ENCODE measurements at places on chromosomes 3 and 15.

DNA sequence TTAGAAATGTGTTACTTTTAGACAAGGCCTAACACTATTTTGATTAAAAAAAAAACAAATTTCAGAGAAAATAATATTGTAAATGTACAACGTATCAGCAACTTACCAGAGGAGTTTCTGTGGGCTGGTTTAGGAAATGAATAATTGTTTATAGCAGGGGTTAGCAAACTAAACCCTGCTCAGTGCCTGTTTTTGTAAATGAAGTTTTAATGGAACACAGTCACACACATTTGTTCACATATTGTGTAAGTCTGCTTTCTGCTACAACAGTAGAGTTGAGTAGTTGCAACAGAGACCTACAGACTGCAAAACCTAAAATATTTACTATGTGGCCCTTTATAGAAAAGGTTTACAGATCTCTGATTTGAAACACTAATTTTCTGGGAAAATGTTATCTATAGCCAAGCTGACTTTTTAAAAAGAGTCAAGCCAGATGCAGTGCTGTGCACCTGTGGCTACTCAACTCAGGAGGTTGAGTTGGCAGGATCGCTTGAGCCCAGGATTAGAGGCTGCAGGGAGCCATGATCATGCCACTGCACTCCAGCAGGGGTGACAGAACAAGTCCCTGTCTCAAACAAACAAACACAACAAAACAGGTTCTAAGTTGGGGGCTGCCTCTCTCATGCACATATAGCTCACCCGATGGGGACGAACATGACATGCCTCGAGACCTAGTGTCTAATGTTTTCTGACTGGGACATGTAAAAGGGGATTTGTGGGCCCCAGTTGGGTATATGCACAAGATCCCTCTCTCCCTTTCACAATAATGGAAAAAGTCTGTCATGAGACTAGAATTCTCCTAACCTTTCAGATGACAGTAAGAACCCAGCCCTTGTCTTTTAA lies 182.5 kb downstream of the TNIK start:
- no peak for DNase-seq

DNA sequence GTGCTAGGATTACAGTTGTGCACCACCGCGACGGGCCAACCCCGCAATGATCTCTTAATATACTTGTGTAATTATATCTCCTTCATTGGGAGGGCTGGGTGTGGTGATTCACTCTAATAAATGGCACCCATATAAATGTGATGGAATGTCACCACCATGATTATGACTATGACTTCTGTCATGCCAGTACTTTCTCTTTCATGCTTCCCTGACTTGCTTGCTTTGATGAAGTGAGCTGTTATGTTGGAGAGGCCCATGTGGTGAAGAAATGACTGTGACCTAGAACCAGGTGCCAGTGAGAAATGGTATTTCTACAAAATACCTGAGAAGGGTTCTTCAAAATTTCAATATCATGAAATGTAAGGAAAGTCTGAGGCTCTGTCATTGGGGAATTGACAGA lies 24.4 kb upstream of the TP63 start:
- DNase-seq, result no peak

- no peak for DNase-seq
Observed at GRCh38 chr3:127254033-127254644, 33.7 kb downstream of the PRR20G start.

DNA sequence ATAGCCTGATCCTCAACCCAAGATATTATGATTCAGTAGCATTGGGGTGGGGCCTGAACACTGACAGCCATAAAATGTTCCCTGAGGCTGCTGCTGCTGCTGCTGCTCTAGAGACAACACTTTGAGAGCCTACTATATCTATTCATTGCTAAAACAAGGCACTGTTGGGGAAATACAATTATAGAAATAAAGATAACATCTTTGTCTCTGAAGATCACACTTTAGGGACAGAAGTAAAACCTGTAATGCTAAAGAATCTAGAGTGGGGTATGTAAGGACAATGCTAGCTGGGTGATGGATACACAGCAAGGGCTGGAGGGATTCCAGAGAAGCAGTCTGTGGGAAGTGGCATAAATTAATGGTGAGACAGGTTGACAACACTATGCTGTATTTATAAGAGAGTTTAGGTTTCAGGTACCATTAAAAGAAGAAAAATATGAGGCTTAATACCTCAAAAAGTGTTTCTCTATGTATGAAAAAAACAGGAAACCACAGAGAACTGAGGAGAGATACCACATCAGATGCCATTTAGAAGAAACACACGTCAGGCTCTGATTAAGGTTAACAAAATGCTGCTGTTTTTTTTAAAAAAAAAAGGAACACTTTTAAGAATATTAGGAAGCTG lies 115.9 kb downstream of the CBLB start:
- no peak for DNase-seq

DNA sequence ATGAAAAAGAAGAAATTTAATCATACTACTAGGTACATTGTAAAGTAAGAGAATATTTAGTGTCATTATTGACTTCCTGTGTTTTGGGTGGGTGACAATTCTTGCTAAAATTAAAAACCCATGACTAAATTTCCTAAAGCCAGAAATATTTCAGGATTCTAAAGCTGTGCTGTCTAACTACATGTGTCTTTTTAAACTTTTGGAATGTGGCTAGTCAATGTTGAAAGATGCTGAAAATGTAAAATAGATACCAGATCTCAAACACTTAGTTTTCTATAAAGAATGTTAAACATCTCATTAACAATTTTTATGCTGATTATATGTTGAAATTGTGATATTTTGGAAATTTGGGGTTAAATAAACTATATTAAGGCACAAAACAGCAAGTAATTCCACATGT lies 308.9 kb upstream of the TMCO5A start:
- DNase-seq, result no peak

DNA sequence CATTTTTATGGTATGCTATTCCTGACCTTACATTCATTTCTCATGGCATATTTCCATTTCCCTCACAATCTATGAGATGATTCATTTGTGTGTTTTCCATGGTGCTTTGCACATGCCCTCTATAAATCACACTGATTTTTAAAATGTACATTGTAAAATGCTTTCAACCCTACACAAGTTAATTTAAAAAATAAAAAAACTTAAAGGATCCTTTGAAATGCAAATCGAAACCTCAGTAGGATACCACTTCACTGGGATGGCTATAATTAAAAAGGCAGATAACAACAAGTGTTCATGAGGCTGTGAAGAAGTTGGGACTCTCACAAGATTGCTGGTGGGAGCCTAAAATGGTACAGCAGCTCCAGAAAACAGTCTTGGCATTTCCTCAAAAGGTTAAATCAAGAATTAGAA lies 83.5 kb downstream of the FMN1 start:
- DNase-seq, result no peak

- no peak for DNase-seq
Observed at GRCh38 chr15:52785672-52786406, 4.3 kb downstream of the ONECUT1 start.

DNA sequence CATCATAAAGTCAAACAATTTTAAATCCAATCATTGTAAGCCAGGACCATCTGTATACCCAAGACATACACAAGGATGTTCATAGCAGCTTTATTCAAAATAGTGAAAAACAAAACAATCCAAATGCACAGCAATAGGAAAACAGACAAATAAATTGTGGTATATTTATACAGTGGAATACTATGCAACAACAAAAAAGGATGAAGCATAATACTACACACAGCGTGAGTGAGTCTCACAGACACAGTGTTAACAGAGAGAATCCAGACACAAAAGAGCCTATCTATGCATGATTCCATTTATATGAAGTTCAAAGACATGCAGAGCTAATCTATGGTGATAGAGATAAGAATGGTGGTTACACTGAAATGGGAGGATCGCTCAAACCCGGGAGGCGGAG lies 5.6 kb upstream of the MUC20 start:
- no peak for DNase-seq

DNA sequence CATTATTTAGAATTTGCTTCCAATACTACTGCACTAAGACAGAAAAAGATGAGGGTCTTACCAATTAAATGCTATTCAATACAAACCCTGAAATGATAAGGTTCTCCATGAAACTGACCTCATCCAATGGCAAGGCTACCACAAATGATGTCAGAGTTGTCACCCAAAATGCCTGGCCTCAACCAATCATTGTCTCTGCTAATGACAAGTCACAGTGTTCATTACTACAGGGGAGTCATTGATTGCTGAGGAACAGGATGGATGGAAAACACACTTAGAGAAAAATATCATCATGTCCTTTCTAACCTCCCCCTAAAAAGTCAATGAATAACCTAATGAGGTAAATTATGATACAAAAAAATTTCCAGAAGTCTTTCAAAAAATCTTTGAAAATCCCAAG lies 91.0 kb downstream of the FOXP1 start:
- DNase-seq, result no peak

DNA sequence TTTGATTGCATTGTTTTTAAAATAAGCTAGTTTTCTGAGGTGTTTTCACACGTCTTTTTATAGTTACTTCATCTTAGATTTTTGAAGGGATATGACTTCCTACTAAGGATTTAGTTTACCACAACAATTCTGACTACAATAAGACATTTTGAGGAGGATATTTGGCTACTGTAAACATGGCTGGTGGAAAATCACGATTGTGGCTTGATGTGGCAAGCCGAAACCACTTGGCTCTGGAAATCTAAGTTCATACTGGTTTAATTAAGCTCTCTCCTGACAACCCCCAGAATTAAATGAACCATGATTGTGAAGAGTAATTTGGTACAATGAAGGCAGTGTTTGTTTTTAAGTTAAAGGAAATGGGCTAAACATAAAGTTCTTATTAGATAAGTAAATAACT lies 30.8 kb downstream of the ST3GAL6 start:
- no peak for DNase-seq

DNA sequence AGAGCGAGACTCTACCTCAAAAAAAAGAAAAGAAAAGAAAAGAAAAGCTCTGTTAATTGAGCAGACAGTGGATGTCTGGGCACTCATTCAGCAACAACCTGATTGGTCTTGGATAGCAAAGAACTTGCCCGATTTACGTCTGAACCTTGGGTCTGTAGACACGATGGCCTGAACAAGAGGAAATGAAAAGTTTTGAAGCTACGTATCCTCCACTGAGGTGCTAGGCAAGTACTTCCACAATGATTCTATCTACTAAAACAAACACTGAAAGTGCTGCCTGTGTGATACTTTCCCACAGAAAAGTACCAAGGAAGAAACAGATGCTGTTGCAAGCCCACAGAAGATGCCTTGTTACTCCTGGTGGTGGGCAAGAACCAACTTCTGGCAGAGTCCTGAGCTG lies 21.8 kb upstream of the MUSTN1 start:
- DNase-seq, result no peak

DNA sequence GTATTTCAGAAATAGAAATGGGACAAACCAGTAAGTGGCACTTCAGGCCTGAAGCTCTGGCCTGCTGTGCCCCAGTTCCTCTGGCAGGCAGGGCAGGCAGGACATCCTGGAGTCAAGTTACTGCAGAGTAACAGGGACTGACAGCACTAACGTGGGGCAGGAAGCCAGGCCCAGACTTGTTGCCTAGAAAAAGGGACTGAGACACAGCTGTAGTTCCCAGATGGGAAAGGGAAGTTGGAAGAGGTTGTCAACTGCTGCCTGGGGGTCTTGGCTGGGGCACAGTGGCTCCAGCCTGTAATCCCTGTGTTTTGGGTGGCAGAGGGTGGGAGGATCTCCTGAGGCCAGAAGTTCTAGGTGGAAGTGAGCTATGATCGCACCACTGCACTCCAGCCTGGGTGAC lies 171.9 kb downstream of the FMN1 start:
- DNase-seq, result peak; percentile 80

- DNase-seq, result no peak
Observed at GRCh38 chr3:151866711-151867410, 6.6 kb upstream of the SUCNR1 start.

- peak; percentile 46 for DNase-seq
Observed at GRCh38 chr15:78840661-78841375, 29.6 kb upstream of the ADAMTS7 start.

GRCh38 chr3:15497964-15498363 lies 23.5 kb downstream of the COLQ start:
- no peak for DNase-seq

DNA sequence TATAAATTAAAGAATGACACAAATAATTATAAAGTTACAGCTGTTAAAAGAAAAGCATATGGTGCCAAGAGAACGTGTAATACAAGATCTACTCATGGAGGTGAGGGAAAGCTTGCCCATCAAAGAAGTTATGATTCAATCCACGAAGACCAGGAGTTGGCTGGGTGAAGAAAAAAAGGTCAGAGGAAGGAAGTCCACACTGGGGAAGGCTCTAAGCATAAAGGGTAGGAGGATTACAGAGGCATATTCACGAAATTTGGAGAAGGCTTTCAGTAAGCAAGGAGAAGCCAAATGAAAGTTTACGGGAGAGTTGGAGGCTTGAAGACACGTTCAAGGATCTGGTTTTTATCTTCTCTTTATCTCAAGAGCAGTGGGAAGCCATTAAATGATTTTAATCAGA lies 1.8 kb upstream of the TGFBR2 start:
- no peak for DNase-seq

DNA sequence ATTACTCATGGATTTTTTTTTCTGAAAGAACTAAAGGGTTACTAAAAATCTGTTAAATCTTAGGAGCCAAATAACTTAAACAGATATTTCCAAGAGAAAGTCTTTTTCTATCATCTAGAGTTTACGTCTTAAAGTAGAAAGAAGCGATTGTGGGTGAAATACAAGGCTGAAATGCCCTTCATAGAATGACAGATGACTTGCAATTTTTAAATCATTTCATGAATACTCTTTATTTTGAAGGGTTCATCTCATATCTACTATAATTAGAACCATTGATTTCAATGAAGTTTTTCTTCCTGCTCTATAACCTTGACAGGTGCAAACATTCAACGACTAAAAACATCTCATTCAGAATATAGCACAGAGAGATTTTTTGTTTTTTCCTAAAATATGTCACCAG lies 217.0 kb downstream of the GABRB3 start:
- no peak for DNase-seq

DNA sequence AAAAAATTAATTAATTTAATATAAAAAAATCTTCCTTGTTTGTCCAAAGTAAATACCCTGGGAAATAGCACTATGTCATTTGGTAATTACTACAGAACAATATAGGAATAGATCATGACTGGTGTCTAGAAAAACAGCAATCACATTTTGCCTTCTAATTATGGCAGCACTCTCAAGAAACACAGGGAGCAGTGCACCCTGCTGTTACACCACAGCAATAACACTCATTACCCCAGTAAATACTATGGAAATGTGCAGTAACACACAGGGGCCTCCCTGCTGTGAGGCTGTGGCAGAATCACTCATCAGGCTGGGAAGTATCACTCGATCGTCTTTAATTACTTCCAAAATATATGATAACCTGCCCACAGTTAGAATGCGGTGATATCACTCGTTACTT lies 646.0 kb downstream of the TUSC7 start:
- DNase-seq, result no peak

GRCh38 chr15:67838789-67839332 lies 984 bp downstream of the RNU6-1 start:
- no peak for DNase-seq

Measured in left hindlimb (tissue), 1 donor.